Activated CD4-positive, alpha-beta T cell treated with anti-CD3 and anti-CD28 coated beads, Interleukin-2, amount 10 ng/mL, durations not matched to agents 24 days and 14 days (primary cell): ENCODE measurements at places on chromosomes 1 and 21.
A peak's percentile ranks its signal among the peaks of the same experiment; 100 is the strongest.

GRCh38 chr21:25536752-25537151 is 70.5 kb downstream of the MRPL39 start:
- no peak for DNase-seq

GRCh38 chr1:217425422-217425821 is 205.5 kb downstream of the GPATCH2 start:
- DNase-seq = no peak

DNA sequence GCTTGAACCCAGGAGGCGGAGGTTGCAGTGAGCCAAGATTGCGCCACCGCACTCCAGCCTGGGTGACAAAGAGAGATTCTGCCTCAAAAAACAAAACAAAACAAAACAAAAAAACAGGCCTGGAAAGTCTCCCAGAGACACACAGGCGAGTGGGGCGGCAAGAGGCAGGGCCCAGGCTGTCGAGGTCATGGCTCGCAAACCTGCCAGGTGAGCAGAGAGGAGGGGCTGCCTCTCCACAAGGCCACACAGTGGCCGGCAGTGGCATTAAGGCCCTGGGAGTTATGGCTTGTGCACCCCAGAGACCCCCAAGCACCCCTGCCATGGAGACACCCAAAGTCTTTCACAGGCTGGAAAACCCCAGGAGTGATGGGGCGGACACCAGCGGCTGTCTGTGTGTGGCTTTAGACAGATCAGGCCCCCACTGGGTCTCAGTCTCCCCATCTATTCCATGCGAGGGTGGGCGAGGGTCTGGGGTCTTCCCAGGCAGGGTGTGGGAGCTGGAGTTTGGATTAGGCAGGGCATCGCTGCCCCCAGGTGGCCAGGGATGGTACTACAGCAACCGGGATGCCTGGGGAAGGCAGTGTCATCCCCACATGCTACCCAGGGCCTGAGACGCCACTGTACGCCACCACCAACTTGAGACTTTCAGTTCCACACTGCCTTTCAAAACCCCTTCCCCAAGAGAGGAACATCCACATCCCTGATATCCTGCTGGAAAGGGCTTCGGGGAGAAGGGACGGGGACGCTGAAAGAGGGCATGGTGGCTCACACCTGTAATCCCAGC is 7.3 kb upstream of the CTRC start:
- peak; percentile 92 for DNase-seq

GRCh38 chr1:22257290-22258275 is 114.7 kb upstream of the WNT4 start:
- DNase-seq = no peak

DNA sequence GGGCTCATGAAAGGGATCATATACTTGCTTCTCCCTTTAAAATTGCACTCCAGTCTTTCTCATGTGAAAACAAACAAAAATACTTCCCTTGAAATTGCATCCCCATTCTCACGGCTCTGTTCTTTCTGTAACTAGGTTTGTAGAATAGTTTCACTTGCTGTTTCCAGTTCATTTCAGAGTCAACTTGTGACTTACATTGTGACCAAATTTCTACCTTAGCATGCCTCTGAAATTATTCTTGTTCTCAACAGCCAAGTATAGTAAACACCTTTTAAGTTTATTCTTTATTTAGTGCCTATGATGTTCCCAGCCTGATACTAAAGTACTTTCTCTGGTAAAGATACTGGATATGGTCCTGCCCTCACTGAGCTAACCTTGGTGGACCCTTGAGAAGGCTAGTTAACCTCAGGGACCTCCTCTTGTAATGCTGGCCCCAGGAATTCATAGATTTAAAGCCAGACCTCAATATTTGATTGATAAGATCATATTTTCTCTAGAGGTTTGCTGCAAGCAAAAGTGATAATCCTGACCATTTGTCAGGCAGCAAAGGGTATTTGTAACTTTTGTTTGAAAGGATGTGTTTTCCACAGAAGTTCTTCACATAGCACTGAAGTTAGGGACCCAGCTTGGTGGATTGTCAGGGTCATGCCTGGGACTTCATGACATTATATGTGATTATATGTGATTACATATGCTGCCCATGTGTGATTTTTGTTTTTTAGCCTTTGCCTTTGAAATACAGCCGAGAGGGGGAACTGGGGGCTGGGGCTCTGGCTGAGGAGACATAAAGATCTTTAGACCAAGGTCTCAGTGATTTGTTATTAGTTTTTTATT is 29.6 kb downstream of the VANGL2 start:
- DNase-seq = peak; percentile 73

DNA sequence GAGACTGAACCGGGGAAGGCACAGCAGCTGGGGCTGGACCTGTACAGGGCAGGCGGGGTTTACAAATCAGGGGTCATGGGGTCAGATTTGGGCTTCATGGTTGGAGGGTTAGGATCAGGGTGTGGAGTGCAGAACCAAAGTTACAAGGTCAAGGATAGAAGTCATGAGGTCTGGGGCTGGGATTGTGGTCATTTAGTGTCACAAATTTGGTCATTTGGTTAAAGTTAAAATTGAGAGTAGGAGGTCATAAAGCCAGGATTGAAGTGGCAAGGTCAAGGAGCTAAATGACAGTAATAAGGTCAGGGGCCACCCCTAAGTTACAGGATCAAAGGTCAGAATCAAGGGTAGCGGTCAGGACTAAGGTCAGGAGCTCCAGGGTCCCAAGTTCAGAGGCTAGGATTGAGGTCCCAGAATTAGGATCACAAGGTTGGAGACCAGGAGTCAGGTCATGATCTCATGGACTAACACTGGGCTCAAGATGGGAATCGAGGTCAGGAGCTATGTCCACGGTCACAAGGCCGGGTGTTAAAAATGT is 20.4 kb downstream of the SERINC2 start:
- no peak for DNase-seq

DNA sequence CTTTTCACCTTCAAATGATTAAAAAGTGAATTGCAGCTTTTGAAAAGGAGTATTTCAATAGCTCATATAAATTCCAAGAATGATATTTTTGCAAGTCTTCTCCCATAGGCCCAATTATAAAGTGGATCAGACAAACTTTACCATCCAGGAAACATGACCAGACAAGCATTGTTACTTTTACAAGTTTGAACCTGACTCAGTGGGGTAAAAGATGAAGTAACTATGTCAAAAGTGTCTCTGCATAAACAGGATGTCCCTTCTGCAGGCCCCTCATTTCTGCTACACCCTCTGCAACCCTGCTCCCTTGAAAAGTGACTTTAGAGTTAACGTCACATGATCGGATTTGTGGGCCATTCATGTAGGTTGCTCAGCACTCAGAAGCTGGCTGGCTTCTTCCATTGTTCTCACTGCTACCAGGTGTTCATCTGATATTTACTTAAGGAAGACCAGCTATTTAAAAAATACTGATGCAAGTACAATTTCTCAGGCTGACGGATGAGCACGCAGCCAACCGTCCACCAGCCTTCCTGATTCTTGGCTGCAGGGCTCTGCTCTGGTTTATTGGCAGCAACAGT is 32.3 kb downstream of the URB1 start:
- no peak for DNase-seq

DNA sequence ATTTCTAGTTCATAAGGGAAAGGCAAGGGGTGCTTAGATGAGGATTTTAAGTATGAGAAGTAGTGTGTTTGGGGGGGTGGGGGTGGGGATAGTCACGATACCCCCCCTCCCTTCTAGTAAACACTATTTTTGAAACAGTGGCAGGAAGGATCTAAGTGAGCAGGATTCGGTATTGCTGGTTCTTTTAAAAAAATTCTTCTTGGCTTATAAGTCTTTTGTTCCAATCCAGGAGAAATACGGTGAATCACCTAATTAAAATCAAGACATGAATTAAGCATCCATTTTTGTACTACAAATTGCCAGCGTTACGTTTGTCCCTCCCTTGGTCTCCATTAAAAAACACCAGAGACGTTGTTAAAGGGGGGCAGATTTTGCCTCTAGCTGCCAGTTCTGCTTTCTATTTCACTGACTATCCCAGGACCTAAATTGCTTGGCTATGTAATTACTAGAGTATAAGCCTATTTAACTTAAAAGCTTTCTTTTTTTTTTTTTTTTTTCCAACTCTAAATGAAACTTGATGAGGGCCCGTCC is 911 bp downstream of the LMO4 start:
- peak; percentile 69 for DNase-seq

GRCh38 chr1:205495237-205495823 is 9.1 kb upstream of the CDK18 start:
- no peak for DNase-seq

DNA sequence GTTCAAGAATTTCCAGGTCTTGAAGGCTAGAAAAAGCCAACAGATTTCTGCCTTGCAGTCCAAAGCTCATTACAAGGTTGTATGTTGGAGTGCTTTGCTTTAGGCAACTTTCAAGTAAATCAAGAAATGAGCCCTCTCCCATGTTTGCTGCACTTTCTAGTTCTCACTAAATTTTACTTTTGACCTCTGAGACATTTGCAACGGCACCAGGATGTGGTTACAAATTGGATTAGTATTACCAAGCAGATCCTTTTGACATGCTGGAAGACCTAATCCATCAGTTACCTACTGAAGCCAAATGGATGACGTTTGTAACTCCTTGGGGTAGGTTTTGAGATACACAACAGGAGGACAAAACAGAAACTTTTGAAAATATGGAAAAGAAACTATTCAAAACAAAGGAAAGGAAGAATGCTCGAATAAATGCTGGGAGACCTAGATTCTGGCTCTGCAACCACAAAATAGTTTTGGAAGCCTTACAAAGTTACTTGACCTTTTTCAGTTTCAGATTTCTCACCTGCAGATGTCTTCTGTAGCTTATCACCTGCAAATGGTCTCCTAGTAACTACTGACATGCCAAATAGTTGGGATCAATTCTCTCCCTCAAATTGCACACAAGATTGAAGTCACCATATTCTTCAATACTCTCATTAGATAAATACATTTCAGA is 251.7 kb upstream of the ADGRL2 start:
- no peak for DNase-seq

GRCh38 chr1:52427152-52427551 is 22.8 kb downstream of the PRPF38A start:
- DNase-seq = no peak

GRCh38 chr1:150389650-150390049 is 25.7 kb downstream of the RPRD2 start:
- DNase-seq = no peak

GRCh38 chr1:33930346-33931110 is 66.6 kb downstream of the HMGB4 start:
- no peak for DNase-seq

DNA sequence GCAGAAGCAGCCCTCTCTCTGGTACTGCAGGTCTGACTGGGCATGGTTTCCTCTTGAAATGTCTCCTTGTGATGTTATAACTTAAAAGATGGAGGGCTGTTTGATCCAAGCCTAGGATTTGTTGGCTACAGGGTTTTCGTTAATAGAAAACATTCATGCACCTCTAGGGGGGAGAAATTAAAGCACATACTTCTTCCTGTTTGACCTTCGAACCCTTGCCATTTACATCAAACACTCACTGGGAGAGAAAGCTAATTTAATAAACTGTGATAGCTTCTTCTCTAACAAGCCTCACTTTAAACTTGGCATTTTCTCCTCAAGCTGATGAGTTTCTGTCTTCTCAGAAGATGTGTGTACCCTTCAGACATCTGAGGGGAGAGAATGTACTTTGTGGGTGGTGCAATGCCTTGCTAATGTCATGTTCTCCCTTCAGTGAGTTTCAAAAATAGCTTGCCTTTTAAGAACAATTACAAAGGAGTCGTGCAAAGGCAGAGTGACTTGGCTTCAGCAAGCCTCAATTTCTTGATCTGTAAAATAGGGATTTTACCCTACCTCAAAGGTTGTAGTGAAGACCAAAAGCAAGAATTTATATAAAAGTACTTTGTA is 20.4 kb downstream of the CACHD1 start:
- no peak for DNase-seq

DNA sequence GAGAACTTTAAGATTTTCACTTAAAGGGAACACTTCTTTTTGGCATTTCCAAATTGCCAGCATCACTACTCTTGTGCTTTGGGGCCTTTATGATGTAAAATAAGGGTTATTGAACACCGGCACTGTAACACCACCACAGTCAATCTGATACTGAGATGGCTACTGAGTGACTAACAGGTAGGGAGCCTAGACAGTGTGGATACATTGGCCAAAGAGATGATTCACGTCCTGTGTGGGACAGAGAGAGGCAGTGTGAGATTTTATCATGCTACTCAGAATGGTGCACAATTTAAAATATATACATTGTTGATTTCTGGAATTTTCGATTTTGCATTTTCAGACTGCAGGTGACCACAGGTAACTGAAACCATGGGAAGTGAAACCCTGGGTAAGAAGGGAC is 261.6 kb downstream of the SPATA17 start:
- no peak for DNase-seq

DNA sequence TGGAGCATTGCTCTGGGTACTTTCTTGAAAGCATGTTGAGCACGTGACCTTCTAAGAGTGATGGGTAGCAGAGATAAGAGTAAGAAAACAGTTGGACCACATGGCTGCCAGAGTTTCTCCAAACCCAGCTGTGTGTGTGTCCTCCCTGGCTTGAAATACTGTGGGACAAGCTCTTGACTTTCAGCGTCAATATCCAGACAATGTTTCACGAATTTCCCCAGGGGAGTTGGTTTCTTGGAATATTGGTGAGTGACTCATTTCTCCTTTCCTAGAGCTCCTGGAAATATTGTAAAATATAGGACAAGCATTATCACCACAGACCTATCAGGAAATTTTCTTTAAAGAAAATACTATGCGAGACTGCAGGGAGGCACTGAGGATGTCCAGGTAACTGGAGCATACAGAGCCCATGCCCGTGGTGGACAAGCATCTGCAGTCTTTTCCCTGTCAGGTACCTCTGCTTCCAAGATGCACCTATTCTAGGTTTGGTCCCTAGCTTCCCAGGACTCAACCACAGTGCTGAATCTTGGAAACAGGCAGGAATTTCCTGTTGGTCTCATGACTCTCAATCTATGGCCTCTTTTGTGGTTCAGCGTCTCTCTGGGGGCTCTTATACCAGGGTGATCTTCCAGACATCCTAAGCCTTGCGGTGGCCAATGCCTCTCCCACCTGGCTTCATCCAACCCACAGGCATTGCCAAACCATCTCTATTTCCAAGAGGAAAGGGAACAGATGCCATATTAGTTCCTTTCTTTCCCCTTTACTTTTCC is 67.4 kb downstream of the KCNJ6 start:
- DNase-seq = no peak

GRCh38 chr1:201783058-201783457 is 45.9 kb upstream of the IPO9 start:
- no peak for DNase-seq

GRCh38 chr1:218496561-218496960 is 151.4 kb downstream of the TGFB2 start:
- no peak for DNase-seq

GRCh38 chr1:67749844-67750690 is 65.1 kb downstream of the GADD45A start:
- no peak for DNase-seq

- DNase-seq = no peak
Observed at GRCh38 chr1:203025686-203026030, 633 bp upstream of the PPFIA4 start.

GRCh38 chr1:7576946-7577657 is 194.0 kb upstream of the VAMP3 start:
- DNase-seq = no peak
